CD4-positive, alpha-beta T cell treated with Interleukin-12 subunit alpha and Interleukin-12 subunit beta, for 1 hour (primary cell): ENCODE measurements at places on chromosomes 5 and 9.

- peak; percentile 34 for DNase-seq
Measured at GRCh38 chr9:120899490-120900068, 22.6 kb upstream of the PHF19 start.

DNA sequence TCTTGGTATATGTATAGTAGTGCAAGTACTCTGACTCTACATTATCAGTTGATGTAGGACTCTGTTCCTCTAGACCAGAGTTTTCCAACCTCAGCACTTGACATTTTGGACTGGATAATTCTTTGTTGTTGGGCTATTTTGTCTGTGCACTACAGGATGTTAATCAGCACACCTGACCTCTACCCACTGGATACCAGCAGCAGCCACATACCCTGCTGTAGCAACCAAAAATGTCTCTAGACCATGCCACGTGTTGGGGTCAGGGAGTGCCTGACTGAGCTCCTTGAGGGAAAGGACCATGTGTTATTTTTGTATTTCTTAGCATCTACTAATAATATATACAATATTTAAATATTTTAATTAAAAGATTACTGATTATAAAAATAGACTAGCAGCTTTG lies 42.7 kb downstream of the TNPO1 start:
- DNase-seq = no peak

GRCh38 chr9:17906176-17906840 lies 327.4 kb downstream of the SH3GL2 start:
- DNase-seq = no peak

GRCh38 chr5:18772475-18772874 lies 1138.2 kb downstream of the TAF11L14 start:
- DNase-seq = no peak

DNA sequence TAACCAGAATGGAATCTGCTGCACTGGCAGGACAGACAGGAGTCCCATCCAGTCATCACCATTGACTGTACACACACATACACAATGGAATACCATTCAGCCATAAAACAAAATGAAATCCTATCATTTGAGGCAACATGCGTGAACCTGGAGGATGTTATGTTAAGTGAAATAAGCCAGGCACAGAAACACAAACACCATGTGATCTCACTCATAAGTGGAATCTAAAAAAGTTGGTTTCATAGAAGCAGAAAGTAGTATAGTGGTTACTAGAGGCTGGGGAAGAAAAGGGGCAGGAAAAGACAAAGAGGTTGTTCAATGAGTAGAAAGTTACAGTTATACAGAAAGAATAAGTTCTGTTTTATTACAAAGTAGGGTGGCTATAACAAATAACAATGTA lies 884.0 kb upstream of the ACO1 start:
- DNase-seq = no peak

- no peak for DNase-seq
Measured at GRCh38 chr9:91273853-91274552, 87.7 kb downstream of the AUH start.

GRCh38 chr5:94893412-94894135 lies 275.1 kb downstream of the SLF1 start:
- DNase-seq = no peak

GRCh38 chr9:110049699-110050450 lies 158.1 kb downstream of the C9orf152 start:
- no peak for DNase-seq

DNA sequence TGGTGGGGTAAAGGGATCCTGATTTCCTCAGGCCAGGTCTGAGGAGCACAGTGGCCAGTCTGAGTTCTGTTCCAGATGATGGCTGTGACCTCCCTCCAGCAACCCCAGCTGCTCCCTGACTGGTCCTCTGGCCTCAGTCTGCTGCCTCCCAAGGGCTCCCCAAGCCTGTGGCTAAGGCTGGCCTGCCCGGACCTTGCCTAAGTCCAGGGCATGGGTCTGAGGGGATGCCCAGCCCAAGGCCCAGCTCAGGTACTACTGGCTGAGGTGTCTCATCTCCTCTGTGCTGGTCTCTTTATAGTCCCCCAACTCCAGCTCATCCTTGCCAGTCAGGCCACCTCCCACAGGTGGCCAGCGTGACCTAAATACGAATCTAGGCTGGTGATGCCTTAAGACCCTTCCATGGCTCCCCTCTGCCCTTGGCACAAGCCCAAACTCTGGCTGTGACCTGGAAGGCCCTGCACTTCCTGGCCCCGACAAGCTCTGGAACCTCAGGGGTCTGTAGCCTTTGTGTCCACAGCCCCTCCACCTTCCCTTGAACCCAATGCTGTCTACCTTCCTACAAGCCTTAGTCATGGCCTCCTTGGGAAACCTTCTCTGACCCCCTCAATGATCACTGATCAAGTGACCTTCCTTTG lies 9.8 kb downstream of the KIF12 start:
- DNase-seq = no peak

GRCh38 chr5:54305737-54306136 lies 4.6 kb downstream of the ARL15 start:
- DNase-seq = no peak

GRCh38 chr5:168114444-168115017 lies 176.9 kb upstream of the WWC1 start:
- DNase-seq = peak; percentile 23

DNA sequence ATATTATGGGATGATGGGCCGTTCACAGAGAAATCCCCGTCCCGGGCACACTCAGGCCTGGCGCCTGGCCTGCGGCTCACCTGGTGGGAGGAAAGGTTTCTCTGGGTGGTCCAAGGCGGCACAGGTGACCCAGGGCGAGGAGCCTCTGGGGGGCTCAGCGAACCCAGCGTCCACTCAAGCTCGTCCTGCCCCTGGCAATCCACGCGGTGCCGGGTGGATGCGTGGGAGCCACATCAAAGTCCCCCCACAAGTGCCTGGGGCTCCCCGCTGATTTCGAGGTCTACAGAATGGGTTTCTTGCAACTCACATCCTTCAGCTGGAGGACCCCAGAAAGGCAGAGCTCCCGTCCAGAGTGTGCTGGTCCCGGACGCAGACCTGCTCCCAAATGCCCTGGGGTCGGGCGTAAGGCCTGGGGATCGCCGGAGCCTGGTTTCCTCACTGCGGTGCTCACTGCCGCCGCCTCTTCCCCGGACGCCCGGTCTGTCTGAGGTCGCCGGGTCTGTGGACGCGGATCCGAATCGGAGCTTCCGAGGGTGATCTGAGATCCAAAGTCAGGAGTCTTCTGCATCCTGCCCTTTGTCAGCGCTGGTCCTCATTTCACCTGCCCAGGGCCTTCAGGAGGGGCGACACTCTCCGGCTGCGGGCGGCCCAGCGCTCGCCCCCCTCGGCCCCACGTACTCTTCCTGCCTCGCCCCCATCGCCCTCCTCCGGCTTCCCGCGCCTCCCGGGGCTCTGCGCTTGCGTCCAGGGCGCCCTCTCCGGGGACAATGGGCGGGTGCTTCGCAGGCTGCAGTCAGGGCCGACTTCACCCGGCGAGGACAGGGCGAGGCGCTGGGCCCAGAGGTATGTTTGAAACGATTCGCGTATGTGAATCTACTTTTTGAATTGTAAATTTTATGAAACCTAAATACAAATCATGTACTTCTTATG lies 20.0 kb upstream of the RUFY1 start:
- DNase-seq = peak; percentile 62

- no peak for DNase-seq
Measured at GRCh38 chr5:145791866-145792265, 43.3 kb downstream of the PRELID2 start.

GRCh38 chr5:58885260-58885659 lies 302.4 kb downstream of the RAB3C start:
- no peak for DNase-seq

DNA sequence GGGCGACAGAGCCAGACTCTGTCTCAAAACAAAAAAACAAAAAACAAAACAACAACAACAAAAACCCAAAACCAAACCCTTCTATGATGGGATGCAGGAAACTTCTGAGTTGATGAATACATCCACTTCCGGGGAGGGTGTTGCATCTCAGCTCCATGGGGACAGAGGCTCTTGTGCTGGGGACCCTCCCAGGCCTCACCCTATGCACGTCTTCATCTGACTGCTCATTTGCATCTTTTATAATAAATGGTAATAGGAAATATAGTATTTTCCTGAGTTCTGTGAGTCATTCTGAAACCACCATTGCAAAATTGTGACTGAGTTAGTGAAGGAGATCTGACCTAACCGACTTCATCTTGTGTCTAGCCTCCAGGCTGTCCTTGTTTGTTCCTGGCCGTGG lies 109.5 kb upstream of the SLC28A3 start:
- DNase-seq = no peak

- no peak for DNase-seq
Measured at GRCh38 chr9:8887369-8887768, 1087.8 kb upstream of the DMAC1 start.

- DNase-seq = no peak
Measured at GRCh38 chr9:33288828-33289483, 1.4 kb upstream of the NFX1 start.

- no peak for DNase-seq
Measured at GRCh38 chr5:156310115-156310514, 16.8 kb upstream of the SGCD start.

GRCh38 chr9:137168904-137169856 lies 671 bp downstream of the LRRC26 start:
- DNase-seq = peak; percentile 11
